ENCODE measurements at places on chromosomes 6 and 20.

- no peak for DNase-seq
These were observed 354.1 kb downstream of the RFPL4B start for GRCh38 chr6:112701201-112701600.

DNA sequence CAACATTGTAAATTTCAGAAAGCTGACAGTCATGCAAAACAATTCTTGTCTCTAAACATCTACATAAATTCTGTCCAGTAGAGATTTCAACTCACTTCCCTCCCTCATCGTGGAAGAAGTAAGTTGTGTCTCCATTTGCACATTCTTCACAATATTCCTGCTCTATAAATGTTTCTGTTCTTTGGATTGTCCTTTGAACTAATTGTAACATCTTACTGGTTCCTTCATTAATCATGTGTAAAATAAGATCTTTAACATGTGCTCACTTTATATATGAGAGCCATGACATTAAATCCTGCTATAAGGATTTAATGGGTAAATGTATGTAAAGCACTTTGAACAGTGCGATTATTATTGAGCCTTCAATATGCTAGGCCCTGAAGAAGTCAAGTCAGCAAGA, 7.0 kb upstream of the LTV1 start:
- no peak for DNase-seq

- DNase-seq = no peak
These were observed 53.0 kb upstream of the TCF21 start for GRCh38 chr6:133835901-133836300.

- no peak for DNase-seq
These were observed 5.6 kb upstream of the TMEM244 start for GRCh38 chr6:129866688-129867087.

- DNase-seq = no peak
These were observed 76.7 kb upstream of the FOXO3 start for GRCh38 chr6:108484016-108484415.

GRCh38 chr6:12957321-12958051, 240.9 kb downstream of the PHACTR1 start:
- no peak for DNase-seq

DNA sequence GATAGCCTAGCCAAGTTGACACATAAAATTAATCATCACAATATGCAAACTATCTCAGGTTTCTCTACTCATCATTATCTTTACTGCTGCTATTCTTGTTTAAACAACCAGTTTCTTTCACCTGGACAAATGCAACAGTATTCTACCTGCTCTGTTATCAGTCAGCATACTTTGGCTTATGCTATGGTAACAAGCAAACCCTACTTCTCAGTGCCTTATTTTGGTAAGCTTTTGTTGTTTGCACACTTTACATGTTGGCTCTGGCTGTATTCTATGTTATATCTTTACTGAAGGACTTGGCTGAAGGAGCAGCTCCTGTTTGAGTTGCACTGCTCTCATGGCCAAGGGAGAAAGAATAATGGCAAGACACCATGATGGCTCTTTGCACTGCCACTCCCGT, 463.1 kb downstream of the EPM2A start:
- no peak for DNase-seq

DNA sequence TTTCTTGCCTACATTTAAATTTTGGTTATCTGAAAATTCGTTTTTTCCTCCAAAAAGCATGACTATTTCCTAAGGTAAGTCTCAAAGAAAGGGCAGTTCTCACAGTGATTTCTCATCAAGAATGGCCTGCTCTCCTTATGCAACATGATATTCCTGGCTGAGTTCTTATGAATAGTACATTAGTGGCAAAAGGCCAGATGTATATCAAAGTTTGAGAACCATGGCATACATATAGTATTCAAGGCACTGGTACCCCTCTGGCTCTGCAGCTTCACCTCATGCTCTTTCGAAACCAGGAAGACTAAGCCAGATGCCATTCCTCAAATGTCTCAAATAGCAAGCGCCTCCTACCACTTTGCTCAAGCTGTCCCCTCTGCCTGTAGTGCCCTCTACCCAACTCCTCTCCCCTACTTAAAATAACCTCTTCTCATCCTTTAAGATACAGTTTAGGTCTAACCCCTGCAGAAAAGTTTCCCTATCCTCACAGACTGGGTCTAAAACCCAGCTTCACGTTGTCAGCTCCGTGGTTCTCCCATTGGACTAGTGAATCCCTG, 280.3 kb downstream of the HACE1 start:
- DNase-seq = no peak

- no peak for DNase-seq
These were observed 768.8 kb upstream of the SLC35B3 start for GRCh38 chr6:9204171-9204570.

GRCh38 chr6:89034586-89035251, 45.8 kb upstream of the PNRC1 start:
- no peak for DNase-seq

DNA sequence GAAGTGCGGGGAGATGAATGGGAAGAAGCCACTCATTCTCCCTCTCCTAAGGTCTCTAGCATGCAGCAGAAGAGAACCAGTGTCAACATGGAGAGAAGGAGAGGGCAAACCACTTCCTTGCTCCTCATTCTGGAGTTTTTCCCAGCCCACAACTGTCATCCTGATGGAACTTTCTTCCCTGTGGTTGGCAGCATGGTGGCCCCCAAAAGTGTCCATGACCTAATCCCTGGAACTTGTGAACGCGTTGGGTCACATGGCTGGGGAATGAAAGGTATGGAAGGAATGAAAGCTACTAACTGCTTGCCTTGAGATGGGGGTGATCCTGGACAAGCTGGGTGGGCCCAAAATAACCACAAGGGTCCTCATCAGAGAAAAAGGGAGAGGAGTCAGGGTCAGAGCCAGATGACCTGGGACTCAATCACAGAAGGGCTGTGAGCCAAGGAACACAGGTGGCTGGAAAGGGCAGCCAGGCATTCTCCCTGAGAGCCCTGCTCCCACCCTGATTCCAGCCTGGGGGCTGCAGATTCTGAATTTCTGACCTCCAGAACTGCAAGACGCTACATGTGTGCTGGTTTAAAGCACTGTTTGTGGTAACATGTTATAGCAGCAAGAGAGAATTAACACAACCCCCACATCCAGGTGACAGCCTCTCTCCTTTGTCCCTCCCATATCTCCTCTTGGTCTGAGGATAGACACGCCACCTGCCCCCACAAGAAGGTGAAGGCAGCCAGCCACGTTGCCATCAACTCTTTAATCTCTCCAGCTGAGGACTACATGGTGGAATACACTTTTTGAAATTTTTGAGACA, 63.2 kb downstream of the PYGB start:
- no peak for DNase-seq

DNA sequence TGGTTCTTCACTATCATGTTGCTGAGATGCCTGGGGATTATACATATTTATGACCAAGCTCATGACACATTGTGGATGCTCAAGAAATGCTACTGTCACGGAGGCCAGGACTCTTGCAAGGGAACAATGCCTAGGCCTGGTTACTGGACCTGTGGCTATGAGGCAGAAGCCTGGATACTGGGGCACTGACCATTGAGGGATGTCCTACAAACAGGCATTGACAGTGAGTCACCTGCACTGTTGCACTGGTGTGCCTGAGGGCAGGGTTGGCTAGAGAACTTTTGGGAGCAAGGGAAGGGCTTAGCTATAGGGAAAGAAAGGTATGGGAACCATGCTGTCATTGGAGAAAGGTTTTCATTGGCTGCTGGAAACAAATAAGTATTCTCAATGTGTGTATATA, 313.1 kb upstream of the SUPT3H start:
- DNase-seq = no peak

DNA sequence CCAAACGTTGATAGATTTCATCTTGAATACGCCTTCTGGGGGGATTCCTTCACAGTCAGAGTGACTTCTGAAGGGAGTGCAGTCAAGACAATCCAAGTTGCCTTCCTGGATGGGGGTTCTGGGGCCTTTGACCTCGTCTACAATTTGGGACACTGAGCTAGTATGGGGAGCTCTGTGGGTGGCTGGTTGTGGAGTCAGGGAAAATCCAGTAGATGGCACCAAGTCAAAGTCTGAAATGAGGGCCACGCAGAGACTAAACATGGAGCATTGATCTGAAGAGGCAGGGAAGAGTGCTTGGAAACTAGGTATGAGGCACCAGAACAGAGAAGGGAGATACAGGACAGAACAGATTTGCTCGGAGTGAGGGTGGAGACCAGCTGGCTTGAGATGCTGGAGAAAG, 43.6 kb upstream of the CCN6 start:
- no peak for DNase-seq

- no peak for DNase-seq
These were observed 16.5 kb downstream of the RIPOR2 start for GRCh38 chr6:24919056-24919892.

- no peak for DNase-seq
These were observed 184.1 kb upstream of the GMDS start for GRCh38 chr6:2429460-2429859.

- DNase-seq = no peak
These were observed 14.9 kb downstream of the MAN1A1 start for GRCh38 chr6:119334535-119335264.

DNA sequence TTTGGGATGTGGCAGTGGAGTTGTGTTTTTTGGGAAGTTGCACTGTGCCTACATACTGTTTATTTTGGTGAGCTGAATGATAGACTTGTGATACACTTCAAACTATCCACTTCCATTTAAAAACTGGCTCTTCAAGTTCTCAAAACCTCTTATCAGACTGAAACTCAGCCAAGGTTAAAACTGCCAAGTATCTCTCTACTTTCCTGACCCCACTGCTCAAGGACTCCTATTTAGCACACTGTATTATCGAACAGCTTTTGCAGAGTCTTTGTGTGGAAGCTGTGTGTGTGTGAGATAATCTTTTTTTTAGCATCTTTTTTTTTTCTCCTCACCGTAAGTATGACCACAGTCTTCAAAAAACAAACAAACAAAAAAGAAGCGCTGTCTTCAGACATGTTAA, 21.1 kb downstream of the STX11 start:
- no peak for DNase-seq

DNA sequence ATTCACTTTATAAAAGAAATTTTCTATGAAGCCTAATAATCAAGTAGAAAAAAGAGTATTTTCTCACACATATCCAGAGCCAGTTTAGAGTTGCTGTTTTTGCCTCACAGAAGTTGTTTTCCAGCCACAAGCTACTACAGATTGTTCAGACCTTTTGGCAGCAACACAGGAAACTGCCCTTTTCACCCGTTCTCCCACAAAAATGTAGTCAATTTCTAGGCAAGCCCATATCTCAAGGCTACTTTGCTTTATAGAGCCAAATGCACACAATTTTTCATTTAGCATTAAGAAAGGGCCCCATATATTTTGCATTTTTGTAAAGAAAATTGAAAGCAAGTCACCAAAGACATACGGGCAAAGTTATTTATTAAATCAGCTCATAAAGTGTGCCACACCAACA, 49.5 kb downstream of the EPB41L2 start:
- DNase-seq = no peak

- DNase-seq = no peak
These were observed 121.8 kb downstream of the COL9A1 start for GRCh38 chr6:70180901-70181599.

DNA sequence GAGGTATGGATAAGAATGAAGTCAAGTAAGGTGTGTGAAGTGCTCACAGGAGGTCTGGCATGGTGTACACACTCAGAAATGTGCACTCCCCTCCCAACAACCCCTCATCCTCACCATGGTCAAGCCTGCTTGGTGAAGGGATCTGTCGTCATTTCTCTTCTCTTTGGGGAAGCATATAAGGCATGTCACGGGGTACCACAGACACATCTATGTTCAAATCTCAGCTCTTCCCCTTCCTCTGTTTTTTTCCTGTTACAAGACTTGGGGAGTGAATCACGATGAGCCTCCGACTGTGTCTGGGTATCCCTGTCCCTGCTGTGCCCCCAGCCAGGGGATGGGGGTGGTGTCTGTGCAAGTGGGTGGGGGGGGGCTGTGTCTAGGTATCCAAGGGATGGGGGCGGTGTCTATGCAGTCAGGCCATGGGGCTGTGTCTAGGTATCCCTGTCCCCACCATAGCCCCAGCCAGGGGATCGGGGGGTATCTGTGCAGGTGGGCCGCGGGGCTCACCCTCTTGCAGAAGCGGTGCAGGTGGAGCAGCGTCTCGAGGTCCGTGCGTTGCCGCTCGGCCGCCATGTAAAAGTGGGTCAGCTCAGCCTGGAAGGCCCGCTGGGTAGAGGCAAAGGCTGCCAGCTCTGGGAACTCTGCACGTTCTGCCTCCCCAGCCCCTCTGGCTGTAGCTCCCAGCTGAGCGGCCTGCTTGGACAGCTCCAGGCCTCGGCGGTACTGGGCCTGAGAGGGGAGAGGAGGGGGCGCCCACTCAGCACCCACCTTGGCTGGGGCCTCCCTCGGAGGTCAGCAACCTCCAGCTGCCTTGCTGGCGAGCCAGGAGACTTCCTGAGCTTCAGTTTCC, 43.6 kb downstream of the KIAA1755 start:
- DNase-seq = no peak

DNA sequence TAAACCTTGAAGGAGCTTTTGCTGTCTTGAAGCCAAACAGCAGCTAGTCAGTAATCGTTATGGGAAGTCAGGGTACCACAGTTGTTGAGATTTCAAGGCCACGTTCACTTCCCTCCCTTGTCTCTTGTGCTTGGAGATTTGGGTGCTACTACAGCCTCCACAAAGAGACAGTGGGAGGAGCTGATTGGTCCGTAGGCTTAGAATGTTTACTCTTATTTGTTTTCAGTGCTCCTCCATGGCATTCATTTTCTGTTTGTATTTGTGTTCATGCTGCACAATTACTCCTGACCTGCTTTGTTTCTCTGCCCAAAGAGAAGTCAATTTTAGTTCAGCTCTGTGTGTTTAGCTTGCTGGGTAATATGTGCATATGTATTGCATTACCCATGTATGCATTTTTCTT, 147.7 kb downstream of the PRL start:
- no peak for DNase-seq

DNA sequence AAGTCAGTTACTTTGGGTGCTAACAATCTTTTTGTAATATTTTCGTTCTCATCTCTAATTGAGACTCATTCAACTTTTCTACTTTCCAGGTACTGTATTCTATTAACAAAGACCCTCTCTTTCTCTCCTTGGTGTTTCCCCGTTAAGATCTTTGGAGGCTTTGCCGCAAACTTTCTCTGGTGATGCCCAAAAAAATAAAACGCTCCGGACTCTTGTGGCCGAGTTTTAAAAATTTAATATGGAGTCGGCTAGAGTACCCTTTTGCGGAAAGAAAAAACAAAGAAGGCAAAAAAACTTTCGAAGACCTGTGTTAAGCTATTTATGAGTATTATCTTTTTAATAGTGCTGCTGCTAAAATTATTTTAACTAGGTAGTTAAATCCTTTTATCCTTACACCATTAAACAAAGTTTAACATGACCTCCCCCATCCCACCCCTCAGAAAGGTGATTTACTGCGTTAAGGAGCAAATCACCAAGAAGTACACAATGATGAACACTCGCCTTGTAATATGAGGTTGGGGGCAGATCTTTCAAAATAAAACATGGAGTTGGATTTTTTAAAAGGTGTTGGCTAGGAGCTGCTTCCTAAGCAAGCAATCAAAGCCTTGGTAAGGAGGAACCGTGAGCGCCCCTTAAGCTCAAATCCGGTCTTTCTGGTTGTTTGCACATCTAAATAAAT, 10.0 kb downstream of the SIM1 start:
- DNase-seq = no peak

- no peak for DNase-seq
These were observed 166.4 kb upstream of the RNF217 start for GRCh38 chr6:124795643-124796463.

GRCh38 chr20:43123180-43123579, 66.5 kb downstream of the PTPRT start:
- DNase-seq = no peak

- DNase-seq = no peak
These were observed 67.7 kb upstream of the PTPN1 start for GRCh38 chr20:50442512-50442911.
